ENCODE measurements at places on chromosomes 16 and 17. TPM values are rescaled to one million over a fixed set of nuclear protein-coding genes. Genes with fewer than 3 reads are reported as not detected.

The CDH1 gene
- not detected for polyA plus RNA-seq

The TMED6 gene
- 0.30 TPM for polyA plus RNA-seq

The KCNAB3 gene
- polyA plus RNA-seq: 0.53 TPM

The ABCA6 gene
- polyA plus RNA-seq: not detected

The PPP1R9B gene
- 0.48 TPM for polyA plus RNA-seq

The MYO15A gene
- 0.14 TPM for polyA plus RNA-seq

The NPIPB9 gene
- polyA plus RNA-seq: not detected

The DOC2A gene
- polyA plus RNA-seq: not detected

The SRRM2 gene
- polyA plus RNA-seq: 132 TPM

The UBALD2 gene
- polyA plus RNA-seq: 11.1 TPM

The PAQR4 gene
- 0.77 TPM for polyA plus RNA-seq

The PKD1 gene
- 11.7 TPM for polyA plus RNA-seq

The ALOX12 gene
- not detected for polyA plus RNA-seq

The CFAP97D1 gene
- polyA plus RNA-seq: not detected

The C1QTNF8 gene
- not detected for polyA plus RNA-seq

The RAB11FIP4 gene
- polyA plus RNA-seq: 15.9 TPM

The PIK3R5 gene
- polyA plus RNA-seq: 62.0 TPM

The GNG13 gene
- not detected for polyA plus RNA-seq

The KCTD19 gene
- 0.10 TPM for polyA plus RNA-seq

The SMIM5 gene
- polyA plus RNA-seq: not detected

The KRT17 gene
- polyA plus RNA-seq: not detected

The CACNG4 gene
- polyA plus RNA-seq: not detected

The SULT1A4 gene
- not detected for polyA plus RNA-seq

The ACBD4 gene
- 10.3 TPM for polyA plus RNA-seq

The TAC4 gene
- not detected for polyA plus RNA-seq

The CHD9NB gene
- polyA plus RNA-seq: not detected

The STX1B gene
- polyA plus RNA-seq: not detected

The KRTAP4-11 gene
- not detected for polyA plus RNA-seq

The CHST4 gene
- polyA plus RNA-seq: not detected

The ARSG gene
- 10.4 TPM for polyA plus RNA-seq

The CIITA gene
- polyA plus RNA-seq: 0.08 TPM

The TBC1D3C gene
- polyA plus RNA-seq: not detected

The C17orf58 gene
- polyA plus RNA-seq: 1.4 TPM

The RPH3AL gene
- polyA plus RNA-seq: 3.5 TPM

The PNPO gene
- 19.9 TPM for polyA plus RNA-seq

The TPSG1 gene
- not detected for polyA plus RNA-seq

The MYOCD gene
- polyA plus RNA-seq: not detected

The HLF gene
- 3.2 TPM for polyA plus RNA-seq

Data from CD4-positive, alpha-beta memory T cell (primary cell).